ENCODE measurements at places on chromosomes 1 and 21. TPM values are rescaled to one million over a fixed set of nuclear protein-coding genes. Genes with fewer than 3 reads are reported as not detected.

DNA sequence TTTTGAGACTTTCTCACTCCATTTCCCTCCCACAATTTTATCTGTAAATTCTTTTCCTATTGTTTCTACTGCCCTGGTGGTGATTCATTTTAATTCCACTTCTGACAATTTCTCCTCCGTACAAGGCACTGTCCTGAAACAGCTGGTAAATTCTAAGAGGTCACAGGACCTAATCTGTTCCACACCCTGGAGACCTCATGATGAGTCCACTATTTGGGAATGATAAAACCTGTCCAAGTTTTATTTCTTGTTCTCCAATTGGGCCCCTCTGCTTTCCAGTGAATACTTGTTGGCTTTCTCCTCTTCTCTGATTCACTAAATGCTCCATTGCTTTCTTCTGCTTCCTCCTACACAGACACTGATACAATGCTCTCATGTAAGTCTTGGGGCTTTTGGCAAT lies 343.1 kb upstream of the DUSP10 start:
- no peak for DNase-seq

The OR2G6 gene
- not detected for total RNA-seq

DNA sequence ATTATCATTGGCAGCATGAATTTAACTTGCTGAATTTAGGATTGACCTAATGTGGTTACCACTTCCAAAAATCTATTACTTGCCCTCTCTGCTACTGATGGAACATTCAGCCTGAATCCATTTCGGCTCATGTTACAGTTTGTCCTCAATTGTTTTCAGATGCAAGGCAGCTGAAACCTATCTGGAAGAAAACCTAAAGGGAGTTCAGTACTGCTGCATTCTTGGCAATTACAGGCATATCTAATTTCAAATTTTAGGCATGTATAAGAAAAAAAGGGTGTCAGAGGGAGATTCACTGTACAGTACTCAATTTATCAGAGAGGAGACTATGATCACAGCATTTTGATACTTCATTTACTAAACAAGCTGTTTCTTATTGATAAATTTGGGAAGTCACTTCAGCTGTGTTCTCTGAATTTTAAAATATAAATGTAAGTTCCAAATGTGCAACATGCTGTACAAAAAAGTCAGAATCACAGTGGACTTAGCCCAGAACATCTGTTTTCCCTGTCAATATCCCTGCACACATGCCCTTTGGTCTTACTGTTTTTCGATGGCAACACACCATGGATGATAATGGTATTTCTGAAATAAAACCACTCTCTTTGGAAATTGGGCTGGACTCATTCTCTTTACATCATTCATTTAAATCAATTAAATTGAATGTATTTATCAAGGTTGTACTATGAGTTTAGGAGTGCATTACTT lies 651.6 kb upstream of the ADGRL4 start:
- DNase-seq = no peak

The USF1 gene
- total RNA-seq = 91.7 TPM

- DNase-seq = no peak
Measured at GRCh38 chr1:226821719-226822085, 48.7 kb upstream of the PSEN2 start.

GRCh38 chr1:111618961-111619634 lies 491 bp upstream of the RAP1A start:
- no peak for DNase-seq

The CFHR4 gene
- not detected for total RNA-seq

DNA sequence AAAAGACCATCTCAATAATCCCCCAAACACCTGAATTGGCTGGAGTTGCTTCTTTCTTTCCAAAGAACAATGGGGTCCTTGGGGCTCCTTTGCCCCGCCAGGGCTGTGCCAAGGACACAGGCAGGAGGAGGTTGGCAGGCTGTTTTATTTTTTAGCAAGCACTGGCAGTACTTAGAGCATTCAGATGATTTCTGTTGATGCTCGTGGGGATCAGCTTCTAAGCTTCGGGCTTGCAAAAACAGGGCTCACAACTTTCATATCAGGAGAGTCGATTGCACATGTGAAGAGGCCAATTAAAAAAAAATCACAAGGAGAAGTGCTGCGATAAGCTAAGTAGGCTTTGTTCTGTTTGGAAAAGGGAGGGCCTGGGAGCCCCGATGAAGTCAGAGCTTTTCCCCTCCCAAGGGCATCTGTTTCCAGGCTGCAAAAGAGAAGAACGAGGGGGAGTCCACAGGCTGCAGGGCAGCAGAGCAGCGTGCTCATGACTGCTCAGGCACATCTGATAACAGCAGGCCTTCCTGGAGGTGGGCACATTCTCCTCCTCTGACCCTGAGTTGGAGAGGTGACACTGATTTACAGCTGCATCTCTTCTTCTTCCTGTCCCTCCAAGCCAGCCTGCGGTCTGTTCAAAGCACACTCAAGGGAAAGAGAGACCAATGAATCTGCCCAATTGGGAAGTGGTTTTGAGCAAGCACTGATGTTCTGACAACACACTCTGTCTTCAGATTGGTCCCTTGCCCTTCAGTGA lies 27.3 kb upstream of the BCAR3 start:
- no peak for DNase-seq

The ACOT11 gene
- 0.54 TPM for total RNA-seq

- DNase-seq = no peak
Measured at GRCh38 chr1:38009088-38009840, 3.3 kb upstream of the UTP11 start.

DNA sequence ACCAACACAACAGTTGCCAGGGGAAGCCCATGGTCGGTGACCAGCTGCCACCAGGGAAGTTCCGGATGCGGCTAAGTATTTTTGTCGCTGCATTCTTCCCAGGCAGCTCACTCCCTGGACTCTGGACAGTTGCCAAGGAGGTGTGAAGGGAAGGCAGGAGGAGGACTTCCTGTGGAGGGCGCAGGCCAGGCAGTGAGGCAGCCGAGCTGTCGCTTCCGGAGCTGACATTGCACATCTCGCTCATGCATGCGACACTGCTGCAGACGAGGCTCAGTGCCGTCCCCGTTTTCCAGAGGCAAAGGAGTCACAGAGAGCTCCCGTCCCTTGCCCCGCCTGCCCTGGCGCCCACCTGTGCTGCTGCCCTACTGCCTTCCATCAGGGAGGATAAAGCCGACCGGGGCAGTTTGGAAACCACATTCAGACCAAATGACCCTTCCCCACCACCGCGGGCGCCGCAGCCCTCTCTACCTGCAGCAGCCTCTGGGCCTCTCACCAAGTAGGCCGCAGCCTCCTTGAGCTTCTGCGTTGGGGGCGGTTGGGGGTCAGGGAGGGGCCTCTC lies 81.4 kb downstream of the NENF start:
- DNase-seq = no peak

Measured in naive thymus-derived CD4-positive, alpha-beta T cell (primary cell).